ENCODE measurements at places on chromosomes 5 and 9.

- no peak for DNase-seq
Measured at GRCh38 chr9:124512806-124513204, 5.6 kb upstream of the NR5A1 start.

GRCh38 chr5:148910686-148911361 is 84.4 kb downstream of the ADRB2 start:
- DNase-seq = no peak

DNA sequence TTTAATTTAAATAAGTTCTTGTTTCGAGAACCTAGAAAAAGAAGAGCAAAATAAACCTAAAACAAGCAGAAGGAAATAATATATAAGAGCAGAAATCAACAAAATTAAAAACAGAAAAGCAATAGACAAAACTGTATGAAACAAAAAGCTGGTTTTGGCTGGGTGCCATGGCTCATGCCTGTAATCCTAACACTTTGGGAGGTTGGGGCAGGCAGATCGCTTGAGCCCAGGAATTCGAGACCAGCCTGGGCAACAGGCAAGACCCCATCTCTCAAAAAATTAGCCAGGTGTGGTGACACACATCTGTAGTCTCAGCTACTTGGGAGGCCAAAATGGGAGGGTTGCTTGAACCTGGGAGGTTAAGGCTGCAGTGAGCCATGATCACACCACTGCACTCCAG is 59.2 kb upstream of the OTP start:
- DNase-seq = no peak

- DNase-seq = no peak
Measured at GRCh38 chr9:70421272-70422180, 7.1 kb upstream of the KLF9 start.

GRCh38 chr5:115542086-115542485 is 2.5 kb downstream of the FEM1C start:
- no peak for DNase-seq

DNA sequence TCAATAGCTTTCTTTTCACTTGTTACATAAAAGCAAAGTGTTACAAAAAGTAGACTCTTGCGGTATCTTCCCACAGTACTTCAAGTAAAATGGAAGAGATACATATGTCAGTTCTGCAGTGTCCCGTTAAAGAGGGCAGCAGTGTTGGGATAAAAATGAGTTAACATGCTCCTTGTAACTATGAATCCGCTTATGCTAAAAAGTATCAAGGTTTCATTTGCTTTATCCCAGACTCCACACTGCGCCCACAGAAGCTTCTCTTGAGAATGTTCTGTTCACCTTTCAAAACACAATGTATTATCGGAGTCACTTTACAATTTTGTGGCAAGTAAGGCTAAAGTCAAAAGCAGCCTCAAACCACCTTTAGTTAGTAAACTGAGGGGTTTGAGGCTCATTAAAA is 790 bp downstream of the PTAR1 start:
- no peak for DNase-seq

DNA sequence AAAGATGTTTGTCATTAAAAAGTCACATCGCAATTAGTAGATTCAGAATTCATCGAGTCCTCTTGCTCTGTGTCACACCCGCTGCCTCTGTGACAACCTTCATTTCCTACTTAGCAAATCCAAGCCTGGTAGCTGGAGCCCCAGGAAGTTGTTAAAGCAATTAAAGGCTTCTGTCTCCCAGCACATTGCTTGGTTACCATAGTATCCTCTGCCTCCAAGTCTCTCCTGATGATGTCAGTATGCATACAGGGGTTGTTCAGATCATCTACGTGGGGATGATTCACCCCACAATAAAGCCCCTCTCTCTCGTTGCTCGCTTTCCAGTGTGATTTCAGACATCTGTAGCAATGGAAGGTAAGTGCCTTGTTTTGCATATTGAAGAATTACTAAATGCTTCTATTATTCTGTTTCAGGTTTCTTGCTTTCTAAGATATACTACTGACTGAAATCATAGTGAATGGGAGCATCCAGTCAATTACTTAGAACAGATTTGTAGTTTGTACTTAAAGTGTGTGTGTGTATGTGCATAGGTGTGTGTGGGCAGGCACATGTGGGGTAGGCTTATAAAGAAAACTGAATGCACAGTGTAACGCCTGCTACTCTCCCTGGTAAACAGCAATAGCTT is 52.9 kb downstream of the PAM start:
- no peak for DNase-seq

GRCh38 chr5:145936401-145937131 is at the start of gene SH3RF2:
TSS of gene SH3RF2 (plus strand) at chr5:145936578. CDS start at chr5:145937929, 1,351 bp downstream.
- DNase-seq = no peak

GRCh38 chr5:87074934-87075541 is 192.6 kb upstream of the RASA1 start:
- no peak for DNase-seq

GRCh38 chr5:22850981-22851380 is 2.2 kb downstream of the CDH12 start:
- DNase-seq = no peak

DNA sequence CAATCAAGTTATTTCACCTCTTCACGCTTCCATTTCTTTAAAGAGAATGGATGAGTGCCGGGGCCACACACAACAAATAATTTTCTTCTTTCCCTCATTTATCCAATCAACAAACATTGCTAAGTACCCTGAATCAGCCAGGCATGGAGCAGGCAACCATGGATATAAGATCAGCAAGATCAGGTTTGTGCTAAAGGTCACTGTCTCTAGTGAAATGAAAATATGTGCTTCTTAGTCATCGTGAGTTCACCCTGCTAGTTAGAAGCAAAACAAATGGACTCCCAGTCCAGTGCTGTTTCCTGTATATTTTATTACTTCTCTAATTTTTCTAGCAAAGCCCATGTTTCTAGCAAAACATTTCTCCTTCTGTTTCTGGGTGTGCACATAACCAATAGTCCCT is 629.2 kb downstream of the BNC2 start:
- DNase-seq = no peak

DNA sequence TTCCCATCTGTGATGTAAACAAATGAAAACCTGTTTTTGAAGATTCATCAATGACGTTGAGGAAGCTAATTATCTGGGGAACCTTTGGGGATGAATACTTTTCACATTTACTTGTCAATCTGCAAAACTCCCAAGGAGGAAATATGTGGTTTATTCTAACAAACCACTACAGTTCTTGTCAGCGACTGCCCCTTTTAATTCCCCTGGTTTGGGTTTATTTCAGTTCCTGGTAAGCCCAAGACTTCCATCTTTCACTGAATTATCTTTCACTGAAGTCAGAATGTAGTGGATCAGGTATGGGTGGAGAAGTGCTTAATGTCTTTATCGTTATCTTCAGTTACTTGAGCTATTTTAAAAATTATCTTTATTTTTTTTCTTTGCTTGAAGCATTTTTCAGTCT is 40.2 kb downstream of the TLR4 start:
- no peak for DNase-seq

DNA sequence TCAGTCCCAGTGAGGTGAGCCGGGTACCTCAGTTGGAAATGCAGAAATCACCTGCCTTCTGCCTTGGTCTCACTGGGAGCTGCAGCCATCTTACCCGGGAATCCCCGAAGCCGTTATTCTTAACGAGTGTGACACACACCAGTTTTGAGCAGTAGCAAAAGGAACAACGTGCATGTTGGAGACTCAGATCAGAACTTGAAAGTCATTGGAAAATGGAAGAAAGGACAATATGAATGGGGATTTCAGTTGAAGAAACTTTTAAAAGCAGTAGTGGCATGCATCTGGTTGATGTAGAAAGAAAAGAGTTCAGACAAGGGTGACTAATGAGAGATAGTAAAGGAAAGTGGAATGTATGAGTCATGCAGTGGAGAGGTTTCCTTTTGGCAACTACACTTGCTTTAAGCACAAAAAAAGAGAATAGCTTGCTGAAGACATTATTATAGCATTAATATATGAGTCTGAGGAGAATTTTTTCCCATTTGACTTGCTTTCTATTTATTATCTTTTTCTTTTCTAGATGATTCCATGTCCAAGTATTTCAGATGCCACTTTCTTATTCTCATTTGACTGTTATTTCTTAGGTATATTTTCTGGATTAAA is 44.4 kb upstream of the ANKDD1B start:
- DNase-seq = peak; percentile 9

DNA sequence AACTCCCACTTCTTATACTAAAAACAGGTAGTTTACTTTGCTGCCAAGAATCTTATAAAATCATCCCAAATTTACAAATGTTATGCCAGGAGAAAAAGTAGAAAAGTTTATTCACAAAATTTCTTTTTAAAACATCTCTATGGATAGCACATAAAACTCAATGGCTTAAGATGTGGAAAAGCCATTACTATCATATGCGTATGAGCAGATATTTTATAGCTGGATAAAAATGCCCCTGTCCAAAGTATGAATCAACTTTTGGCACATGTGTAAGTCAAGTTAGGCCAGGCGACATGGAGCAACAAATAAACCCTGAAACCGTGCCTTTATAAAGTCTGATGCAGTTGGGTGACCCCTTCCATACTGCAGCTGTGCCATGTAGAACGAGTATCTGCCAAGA is 38.6 kb upstream of the FBP1 start:
- DNase-seq = no peak

DNA sequence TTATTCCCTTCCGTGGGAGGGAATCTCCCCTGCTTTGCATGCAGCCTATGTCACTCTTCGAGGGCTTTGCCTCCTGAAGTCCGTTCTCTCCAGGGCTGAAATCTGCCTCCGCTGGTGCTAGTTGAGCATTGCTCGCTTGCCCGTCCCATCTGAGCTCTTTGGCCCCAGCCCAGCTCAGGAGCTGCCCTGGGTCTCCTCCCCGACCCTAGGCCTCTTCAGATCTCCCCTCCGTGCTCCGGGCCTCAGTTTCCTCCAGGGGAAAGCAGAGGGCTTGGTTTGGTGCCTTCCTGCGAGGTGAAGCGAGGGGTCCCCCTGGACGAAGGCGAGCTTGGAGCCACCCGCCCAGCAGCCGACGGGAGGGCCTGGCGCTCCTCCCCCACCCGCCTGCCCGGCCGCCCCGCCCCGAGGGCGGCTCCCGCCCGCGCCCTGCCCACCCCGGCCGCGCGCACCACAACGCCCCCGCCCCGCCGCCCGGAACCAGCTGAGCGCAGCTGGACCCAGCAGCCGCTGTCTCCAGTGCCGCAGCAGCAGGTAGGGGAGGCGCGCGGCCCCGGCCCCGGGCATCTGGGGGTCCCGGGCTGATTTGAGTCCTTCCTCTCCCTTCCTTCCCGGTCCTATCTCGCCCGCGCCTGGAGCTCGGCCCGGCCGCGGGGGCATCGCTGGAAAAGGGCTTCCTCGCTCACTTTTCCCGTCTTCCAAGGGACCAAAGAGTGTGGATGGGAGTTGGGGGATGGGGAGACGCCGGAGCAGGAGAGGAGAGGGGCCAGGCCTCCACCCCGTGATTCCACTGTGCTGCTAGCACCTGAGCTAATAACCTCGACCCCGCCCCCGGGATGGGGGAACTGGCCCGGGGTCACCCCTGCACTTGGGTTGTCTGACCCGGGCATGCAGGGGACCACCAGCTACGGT is at the start of gene GSN:
GSN (plus strand) TSS at position 474 of the 909 bp plus-strand sequence. CDS start 33,810 bp downstream, outside the sequence.
- peak; percentile 75 for DNase-seq

DNA sequence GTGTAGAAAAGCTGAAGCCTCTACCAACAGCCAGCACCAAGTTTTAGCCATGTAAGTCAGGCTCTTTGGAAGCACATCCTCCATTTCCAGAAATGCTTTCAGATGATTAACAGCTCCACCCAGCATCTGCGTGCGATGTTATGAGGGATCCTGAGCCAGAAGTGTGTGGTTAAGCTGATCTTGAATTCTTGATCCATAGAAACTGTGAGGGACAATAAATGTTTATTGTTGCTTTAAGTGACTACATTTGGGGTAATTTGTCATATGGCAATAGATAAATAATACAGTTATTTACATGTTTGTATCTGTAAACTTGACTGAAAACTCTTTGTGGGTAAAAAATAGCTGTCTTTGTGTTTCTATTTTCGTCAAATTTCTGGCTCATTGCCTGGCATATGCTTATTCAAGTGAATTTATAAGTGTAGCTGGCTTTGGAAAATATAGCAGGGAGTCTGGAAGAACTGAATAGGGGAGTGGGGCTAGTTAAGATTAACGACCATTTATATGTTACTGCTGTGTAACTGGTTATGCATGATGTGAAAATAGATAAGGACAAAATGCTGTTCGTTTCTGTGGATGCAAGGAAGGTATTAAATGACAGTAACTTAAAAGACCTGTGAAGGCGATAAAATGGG is 234.1 kb downstream of the LRRC70 start:
- DNase-seq = no peak

DNA sequence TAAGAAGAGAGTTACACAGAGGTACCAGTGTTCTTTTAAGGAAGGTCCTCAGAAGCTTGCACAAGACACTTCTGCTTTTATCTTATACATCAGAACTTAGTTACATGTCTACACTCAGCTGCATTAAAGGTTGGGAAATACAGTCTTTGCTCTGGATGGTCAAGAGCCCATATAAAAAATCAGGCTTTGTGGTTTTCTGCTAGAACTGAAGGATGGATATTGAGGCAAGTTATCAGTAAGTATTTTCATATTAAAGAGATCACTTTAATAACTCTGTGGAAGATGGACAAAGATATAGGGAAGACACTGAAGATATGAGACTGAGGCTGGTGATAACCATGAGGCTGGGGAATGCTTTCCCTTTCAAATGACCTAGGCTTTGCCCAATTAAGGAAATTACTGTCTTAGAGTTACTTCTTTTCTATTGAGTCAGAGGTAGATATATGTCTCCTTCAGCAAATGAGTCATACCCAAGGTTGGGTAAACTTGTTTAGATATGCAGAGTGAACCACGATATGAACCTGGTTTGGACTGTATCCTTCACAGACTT is 87.0 kb upstream of the TNC start:
- DNase-seq = no peak

GRCh38 chr5:37355161-37355560 is 15.7 kb downstream of the NUP155 start:
- DNase-seq = no peak

DNA sequence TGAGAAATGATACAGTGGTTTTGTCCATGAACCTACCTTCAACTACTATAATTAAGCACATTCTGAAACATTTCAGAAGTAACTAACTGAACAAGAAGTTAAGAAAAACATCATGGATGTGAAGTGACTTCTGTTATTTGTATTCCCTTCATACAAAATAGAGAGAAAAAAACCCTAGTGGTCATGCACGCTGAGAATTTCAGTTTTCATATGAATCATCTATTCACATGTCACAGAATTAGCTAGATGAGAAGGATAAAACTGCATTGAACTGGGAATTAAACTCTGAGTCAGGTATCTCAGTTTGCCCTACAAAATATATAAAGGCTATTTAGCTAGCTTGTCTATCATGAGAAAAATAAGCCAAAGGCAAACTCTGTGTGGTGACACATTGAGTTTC is 451.8 kb upstream of the FTMT start:
- DNase-seq = no peak

DNA sequence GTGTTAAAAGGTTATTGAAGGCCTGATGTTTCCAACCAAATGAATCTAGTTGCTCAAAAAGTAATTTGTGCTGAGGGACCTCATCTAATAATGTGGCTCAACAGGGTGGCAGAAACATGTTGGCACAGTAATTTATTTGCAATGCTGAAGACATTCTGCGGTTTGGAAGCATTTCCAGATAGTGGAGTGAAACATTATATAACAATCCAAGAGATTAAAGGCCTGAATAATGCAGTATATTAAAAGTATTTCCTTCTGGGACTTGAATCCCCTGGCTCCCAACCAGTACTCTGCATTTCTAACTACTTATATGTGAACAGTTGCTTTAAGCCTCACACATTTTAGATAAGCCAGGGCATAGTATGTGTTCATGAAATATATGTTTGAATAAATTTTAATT is 25.9 kb upstream of the ALDH1A1 start:
- DNase-seq = no peak

GRCh38 chr5:163595932-163596607 is 90.7 kb downstream of the MAT2B start:
- no peak for DNase-seq

GRCh38 chr5:143347046-143347445 is 56.4 kb downstream of the NR3C1 start:
- DNase-seq = no peak
